ENCODE measurements at places on chromosomes 11 and 22. TPM values are rescaled to one million over a fixed set of nuclear protein-coding genes. Genes with fewer than 3 reads are reported as not detected.
A peak's percentile ranks its signal among the peaks of the same experiment; 100 is the strongest.

- no peak for DNase-seq
Observed at GRCh38 chr11:12786450-12786849, 112.2 kb downstream of the TEAD1 start.

DNA sequence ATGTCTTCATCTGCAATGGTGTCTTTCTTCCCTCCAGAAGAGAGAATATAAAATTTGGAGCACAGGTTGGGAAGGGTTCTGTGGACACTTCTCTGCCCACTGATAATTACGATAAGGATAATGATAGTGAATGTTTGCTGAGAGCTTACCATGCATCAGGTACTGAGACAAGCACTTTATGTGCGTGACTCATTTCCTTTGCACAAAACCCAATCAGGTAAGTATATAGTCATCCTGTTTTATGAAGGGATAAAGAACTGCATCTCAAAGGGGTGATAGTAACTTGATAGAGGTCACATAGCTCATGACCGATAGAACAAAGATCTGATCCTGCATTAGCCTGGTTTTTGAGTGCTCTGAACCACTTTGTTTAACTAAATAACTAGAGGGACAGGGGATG is 9.4 kb downstream of the DRD2 start:
- DNase-seq: no peak

- DNase-seq: no peak
Observed at GRCh38 chr22:22932512-22932941, 44.9 kb downstream of the IGLL5 start.

- DNase-seq: no peak
Observed at GRCh38 chr11:72005347-72006260, 6.9 kb downstream of the IL18BP start.

- no peak for DNase-seq
Observed at GRCh38 chr11:89536926-89537325, 45.8 kb upstream of the NOX4 start.

DNA sequence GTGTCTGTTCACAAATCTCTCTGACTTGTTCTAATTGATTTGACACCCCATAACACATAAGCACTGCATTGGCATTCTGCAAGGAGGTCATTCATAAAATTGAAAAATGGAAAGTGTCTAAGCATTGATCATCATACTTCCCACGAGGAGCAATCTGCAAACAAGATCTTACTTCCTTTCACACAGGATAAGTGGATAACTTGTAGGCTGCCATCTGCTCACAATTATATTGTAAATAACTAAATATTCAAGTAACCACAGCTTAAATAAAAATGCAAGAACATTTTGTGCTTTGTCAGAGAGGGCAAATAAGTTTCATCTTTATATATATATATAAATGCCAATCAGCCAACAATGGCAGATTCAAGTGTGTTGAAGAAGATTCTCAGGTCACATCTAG is 264.8 kb upstream of the ZC3H12C start:
- DNase-seq: no peak

DNA sequence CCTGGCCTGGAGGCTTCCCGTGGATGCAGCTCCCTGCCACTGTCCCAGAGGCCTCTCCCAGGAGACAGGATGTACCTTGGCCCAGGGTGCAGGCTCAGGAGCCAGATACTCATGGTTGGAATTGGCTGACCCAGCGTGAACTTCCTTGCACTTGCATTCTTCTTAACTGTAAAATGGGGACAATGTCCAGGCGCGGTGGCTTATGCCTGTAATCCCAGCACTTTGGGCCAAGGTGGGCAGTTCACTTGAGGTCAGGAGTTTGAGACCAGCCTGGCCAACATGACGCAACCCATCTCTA is 20.1 kb upstream of the ST3GAL4 start:
- DNase-seq: no peak

DNA sequence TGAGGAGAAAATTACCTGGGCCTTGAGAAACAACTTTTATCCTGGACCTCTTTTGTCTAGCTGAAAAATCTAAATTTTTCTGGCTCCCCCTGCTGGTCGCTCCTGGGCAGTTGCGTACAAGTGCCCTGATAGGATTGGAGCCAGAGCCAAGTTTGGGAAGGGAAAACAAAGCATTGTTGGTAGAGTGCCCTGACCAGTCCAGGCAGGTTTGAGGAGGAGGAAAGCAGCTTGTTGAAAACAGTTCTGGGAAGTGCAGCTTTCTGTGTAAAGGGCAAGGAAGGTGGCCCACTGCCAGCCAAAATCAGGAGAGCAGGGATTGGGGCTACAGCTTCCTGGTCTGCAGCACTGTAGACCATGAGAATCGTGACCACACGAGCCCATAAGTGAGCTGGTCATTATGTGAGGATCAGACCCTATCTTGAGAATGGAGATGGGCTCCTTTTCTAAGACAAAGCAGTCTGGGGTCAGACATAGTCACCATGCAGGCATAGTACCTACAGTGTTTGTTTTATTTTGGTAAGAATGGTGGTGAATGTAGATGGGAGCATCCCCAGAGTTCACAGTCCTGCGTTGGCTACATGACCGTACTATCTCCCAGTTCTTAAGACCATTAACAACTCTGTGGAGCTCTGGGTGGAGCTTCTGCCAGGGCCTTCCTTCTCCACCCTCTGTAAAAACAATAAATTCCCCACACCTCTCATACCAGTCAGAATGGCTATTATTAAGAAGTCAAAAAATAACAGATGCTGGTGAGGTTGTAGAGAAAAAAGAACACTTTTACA is 21.3 kb upstream of the PIK3IP1 start:
- peak; percentile 85 for DNase-seq

- DNase-seq: no peak
Observed at GRCh38 chr11:763549-764321, 13.6 kb downstream of the GATD1 start.

- DNase-seq: peak; percentile 37
Observed at GRCh38 chr11:47189100-47189834, 3.0 kb upstream of the PACSIN3 start.

- DNase-seq: no peak
Observed at GRCh38 chr11:117743121-117743815, 53.7 kb downstream of the DSCAML1 start.

DNA sequence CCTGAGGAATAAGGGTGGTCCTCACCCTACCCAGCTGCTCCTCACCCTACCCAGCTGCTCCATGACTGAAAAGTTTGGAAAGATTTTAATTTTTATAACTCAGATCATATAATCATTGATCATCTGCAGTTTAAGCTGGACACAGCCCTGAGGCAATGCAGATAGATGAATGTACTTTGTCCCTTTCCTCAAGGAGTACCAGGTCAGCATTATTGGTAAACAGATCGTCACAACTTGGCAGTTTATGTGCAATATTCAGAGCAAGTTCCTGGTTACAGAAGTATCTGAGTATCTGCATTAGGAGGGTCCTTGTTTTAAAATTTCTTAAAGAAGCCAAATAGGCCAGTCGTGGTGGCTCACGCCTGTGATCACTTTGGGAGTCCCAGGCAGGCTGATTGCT is 3.6 kb downstream of the TNRC6B start:
- no peak for DNase-seq

DNA sequence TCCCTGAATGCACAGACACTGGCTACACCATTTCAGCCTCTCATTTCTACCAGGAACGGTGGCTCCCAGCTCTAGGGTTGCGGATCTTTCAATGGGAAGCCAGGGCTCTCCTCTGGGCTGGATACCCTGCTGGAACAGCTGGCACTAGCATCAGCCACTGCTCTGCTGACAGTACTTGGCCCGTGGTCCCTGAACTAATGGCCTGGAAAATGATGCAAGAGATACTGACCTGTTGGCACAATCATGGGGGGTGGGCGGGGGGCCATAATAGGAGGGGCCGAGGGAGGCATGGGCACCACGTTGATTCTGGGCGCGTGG is 10.7 kb upstream of the TBC1D10A start:
- no peak for DNase-seq

GRCh38 chr11:40100162-40100553 is 1359.3 kb downstream of the LRRC4C start:
- no peak for DNase-seq

DNA sequence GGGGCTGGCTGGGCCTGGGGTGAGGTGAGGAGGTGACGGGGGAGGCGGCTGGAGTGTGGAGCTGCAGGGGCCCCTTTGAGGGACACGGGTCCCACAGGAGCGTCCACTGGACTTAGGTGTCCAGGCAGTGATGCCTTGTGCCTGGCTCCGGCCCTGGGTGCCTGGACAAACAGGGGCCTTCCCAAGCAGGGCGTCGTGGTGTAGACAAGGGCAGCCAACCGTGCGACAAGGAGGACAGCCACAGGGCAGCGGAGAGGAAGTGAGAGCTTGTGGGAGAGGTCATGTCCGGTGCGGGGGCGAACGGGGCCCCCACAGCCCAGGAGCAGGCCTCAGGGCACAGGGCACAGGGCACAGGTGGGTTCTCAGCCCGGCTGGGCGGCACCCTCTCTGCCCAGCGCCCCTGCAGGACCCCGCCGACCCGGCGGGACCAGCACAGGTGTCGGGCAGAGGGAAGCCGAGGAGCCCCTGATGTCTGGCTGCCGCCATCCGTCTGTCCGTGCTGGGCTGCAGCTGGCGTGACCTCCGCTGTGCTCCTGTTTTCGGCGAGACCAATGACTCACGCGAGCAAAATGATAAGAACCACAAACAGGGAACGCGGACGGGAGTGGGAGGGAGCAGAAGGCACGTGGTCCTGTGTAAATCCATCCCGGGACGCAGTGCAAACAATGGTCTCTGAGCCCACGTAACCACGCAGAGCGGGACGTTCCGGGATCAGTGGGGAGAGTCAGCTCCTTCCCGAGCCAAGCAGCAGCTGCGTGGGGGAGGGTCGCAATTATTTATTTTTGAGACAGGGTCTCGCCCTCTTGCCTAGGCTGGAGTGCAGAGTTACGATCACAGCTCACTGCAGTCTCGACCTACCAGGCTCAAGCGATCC is 49.1 kb upstream of the A4GALT start:
- DNase-seq: no peak

DNA sequence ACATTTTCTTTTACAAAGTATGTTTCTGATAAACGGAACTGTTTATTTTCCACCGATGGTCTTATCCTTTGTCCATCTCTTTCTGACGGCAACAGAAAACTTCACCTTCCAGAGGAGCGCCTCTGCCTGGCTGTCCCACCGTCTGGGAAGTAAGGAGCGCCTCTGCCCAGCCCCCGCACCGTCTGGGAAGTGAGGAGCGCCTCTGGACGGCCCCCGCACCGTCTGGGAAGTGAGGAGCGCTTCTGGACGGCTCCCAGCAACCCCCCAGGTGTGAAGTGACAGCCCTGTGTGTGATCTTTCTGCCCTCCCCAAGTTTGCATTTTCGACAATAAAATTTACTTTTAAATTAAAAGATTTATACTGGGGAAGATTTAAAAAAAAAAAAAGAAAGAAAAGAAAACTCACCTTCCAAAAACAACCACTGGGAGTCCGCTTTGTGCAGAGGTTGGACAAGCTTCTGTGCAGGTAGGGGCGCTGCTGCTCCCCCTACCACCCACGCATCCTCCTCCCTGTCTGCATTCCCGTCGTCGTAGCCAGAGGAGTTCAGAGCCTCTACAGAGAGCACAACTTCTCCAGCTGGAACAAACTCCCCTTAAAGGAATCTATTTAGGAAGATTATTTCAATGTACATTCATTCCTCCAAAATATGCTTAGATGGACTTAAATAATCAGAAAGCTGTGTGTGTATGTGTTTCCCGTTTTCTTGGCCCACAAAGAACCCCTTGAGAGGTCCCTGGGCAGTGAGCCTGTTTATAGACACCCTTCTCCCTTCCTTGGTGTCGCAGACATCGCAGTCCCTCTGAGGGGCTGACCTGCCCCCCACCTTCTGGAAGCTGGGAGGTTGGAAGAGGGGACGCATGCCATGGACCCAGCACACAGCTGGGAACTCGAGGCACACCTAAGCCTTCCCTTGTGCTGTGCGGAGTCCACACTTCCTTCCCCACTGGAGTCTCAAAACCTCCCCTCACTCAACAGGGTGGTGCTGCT is 849 bp upstream of the APOBEC3B start:
- peak; percentile 25 for DNase-seq

DNA sequence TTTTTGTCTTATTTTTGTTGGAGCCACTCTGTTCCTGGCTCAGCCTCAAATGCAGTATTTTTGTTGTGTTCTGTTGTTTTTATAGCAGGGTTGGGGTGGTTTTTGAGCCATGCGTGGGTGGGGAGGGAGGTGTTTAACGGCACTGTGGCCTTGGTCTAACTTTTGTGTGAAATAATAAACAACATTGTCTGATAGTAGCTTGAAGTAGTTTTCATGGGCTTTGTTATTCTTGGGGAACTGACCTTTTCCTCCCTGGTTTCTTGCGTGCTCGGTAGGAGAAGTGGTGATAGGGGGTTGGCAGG is 6.0 kb upstream of the MCM5 start:
- no peak for DNase-seq

GRCh38 chr22:17140826-17141766 is 18.0 kb downstream of the HDHD5 start:
- no peak for DNase-seq

- no peak for DNase-seq
Observed at GRCh38 chr22:27068121-27068520, 410.7 kb downstream of the MIAT start.

DNA sequence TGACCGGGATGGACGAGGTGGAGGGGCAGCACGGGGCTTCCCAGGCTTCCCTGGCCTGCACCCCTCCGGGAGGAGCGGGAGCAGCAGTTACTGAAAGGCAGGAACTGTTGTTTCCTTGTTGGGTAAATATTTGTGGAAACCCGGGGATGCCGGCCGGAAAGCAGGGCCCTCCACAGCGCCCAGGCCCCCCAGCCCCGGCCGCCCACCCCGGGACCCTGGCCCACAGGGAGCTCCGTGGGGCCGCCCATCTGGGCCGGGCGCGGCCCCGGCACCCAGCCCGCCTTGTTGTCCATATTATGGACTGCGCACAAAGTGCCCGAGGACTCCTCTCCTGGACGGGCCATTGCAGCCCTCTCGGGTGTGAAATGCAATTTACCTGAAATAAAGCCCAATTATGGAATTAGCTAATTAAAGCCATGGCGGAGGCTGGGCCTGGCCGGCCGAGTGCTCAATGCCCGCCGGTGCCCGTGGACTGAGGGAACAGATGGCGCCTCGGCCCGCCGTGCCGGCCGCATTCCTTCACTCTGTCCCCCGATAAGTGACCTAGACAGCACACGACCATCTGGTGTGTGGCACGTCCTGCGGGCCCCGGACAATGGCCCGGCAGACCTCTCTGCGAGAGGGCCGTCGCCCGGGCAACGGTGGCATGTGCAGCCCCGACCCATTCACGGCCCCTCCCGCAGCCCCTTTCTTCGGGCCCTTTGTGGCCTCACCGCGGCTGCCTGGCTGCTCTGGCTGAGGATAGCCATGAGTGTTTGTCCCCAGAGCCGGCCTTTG is 35.4 kb downstream of the CDKN1C start:
- DNase-seq: peak; percentile 69

The C22orf15 gene
- total RNA-seq: not detected

The LRRC56 gene
- total RNA-seq: 0.03 TPM

The PTH gene
- total RNA-seq: not detected

The OR5B21 gene
- not detected for total RNA-seq

The UPK3A gene
- total RNA-seq: not detected

The ABCG4 gene
- total RNA-seq: 1.7 TPM

The ABTB2 gene
- total RNA-seq: 1.8 TPM

The CRYAB gene
- 175 TPM for total RNA-seq

The SLC17A6 gene
- 0.37 TPM for total RNA-seq
